ENCODE measurements at places on chromosomes 5 and 9.
A peak's percentile ranks its signal among the peaks of the same experiment; 100 is the strongest.

- peaks cover 11% of the 10 kb centered on the region for H3K36me3 ChIP-seq
- no peak for DNase-seq
- H3K27ac ChIP-seq: no peak overlapping the region
- H3K4me3 ChIP-seq: no peak overlapping the region
- H3K27me3 ChIP-seq: no peaks in the 10 kb centered on the region
Observed at GRCh38 chr5:80138486-80138885, 103.3 kb downstream of the THBS4 start.

- no peak for DNase-seq
- H3K4me3 ChIP-seq: no peak overlapping the region
- H3K36me3 ChIP-seq: no peaks in the 10 kb centered on the region
- no peak overlapping the region for H3K27ac ChIP-seq
- H3K4me1 ChIP-seq: no peaks in the 10 kb centered on the region
Observed at GRCh38 chr5:158473016-158473635, 614.2 kb upstream of the CLINT1 start.

DNA sequence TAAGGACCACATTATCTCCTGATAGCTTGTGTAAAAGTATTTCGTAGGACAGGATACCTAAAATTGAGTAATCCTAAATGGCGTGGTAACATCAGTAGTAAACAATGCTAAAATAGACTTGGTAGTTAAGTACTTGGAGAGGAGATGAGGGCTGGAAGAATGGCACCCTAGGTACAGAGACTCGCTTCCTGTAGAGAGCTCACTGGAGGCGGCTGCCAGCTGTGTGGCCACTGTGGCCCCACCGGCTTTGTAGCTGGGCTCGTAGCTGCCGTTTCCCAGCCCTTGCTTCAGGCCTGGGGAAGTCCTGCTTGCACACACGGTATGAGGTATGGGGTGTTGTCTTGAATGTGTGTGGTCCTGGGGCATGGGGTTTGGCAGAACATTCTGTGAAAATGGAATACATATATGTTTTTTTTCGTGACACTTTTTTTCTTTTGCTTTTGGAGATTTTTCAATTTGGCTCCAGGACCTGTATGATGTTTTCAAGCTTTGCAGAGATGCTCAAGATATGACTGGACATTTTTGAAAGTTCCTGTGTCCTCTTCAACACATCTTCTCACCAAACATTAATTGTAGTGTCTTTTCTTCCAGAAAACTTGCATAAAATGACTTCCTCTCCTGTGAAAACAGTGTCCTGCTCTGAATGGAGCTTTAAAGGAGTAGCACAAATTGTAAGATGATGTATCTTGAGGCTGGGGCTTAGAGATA, 58.0 kb downstream of the RCL1 start:
- peaks cover 48% of the 10 kb centered on the region for H3K36me3 ChIP-seq
- no peak overlapping the region for H3K4me3 ChIP-seq
- no peaks in the 10 kb centered on the region for H3K27me3 ChIP-seq
- DNase-seq: no peak
- no peak overlapping the region for H3K27ac ChIP-seq

GRCh38 chr5:132457371-132458225, 33.0 kb downstream of the IRF1 start:
- H3K27me3 ChIP-seq: no peaks in the 10 kb centered on the region
- H3K36me3 ChIP-seq: peaks cover 13% of the 10 kb centered on the region
- peak overlapping the region; percentile 52 for H3K4me3 ChIP-seq
- no peak for DNase-seq

DNA sequence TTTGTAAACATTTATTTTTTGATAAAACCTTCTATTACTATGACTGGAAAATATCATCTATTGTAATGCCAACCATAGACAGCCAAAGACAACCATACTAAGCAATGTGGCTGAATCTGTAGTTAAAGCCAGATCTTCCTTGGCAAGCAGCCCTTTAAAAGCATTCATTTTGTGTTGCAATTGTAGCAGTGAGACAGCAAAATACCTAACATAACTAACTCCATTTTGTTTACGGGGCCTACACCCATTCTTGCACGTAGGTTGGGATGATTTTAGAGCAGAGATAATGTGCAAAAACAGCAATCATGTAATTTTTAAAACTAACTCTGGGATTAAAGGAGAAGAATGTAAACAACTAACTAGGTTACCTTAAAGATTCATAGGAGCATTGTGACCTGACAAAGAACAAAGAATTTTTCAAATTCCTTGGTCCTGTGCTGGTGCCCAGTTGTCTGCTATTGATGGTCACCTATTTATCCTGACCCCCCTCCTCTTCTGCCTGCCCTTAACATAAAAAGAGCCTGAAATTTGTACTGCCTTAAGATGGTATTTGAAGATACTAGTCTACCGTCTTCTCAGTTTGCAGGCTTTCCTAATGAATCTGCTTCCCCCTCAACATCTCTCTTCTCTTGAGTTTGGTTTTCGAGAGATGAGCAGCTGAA, 10.6 kb downstream of the IFNA1 start:
- no peaks in the 10 kb centered on the region for H3K36me3 ChIP-seq
- peaks cover 3% of the 10 kb centered on the region for H3K27me3 ChIP-seq
- no peak overlapping the region for H3K27ac ChIP-seq
- no peak overlapping the region for H3K4me3 ChIP-seq
- DNase-seq: no peak

DNA sequence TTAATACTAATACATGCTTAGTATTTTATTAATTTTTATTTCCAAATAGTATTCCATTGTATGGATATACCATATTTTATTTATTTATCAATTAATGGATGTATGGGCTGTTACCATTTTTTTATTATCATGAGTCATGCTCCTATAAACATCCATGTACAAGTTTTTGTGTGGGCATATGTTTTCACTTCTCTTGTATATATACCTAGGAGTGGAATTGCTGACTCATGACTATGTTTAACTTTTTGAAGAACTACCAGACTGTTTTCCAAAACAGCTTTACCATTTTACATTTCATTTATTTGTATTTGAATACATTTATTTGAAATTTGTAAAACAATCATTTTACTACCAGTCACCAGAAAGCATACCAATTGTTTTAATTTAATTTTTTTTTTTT, 14.1 kb upstream of the LRRC19 start:
- peaks cover 14% of the 10 kb centered on the region for H3K36me3 ChIP-seq
- H3K4me1 ChIP-seq: no peaks in the 10 kb centered on the region
- no peak overlapping the region for H3K4me3 ChIP-seq
- no peak for DNase-seq
- no peak overlapping the region for H3K27ac ChIP-seq

GRCh38 chr5:172550096-172550765, 90.8 kb upstream of the NEURL1B start:
- H3K36me3 ChIP-seq: no peaks in the 10 kb centered on the region
- H3K27ac ChIP-seq: no peak overlapping the region
- no peak for DNase-seq
- no peak overlapping the region for H3K4me3 ChIP-seq
- no peaks in the 10 kb centered on the region for H3K4me1 ChIP-seq
- H3K27me3 ChIP-seq: no peaks in the 10 kb centered on the region

Measured in CD4-positive, CD25-positive, alpha-beta regulatory T cell (primary cell).